Activated effector memory CD4-positive, alpha-beta T cell treated with Interleukin-2 at 50 U/mL for 16 hours (primary cell): ENCODE measurements at places on chromosomes 4 and X.

DNA sequence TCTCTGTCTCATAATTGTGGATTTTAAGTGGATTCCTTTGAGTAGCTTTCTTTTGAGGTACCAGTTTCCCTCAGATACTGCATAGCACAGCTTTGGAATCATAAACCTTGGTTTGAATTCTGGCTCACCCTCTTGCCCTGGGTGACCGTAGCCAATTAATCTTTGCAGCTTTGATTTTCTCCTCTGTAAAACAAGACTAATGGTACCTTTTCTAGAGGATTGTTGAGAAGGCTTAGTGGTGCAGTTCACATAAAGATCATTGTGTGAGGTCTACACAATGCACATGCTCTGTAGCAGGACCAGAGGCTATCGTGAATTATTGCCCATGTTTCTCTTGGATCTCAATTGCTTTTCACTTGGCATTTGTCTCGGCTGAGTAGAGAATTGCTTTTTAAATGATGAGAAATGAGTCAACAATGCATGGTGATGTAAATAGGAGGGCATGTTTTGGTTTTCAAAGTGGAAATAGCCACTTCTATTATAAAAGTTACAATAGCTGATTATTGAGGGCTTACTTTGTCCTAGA, 47.9 kb downstream of the TMEM131L start:
- no peak for DNase-seq

- DNase-seq: no peak
These were observed 14.7 kb downstream of the DCK start for GRCh38 chr4:71008196-71008595.

- no peak for DNase-seq
These were observed 82.3 kb downstream of the SRPX start for GRCh38 chrX:38138157-38138891.

- DNase-seq: no peak
These were observed 9.7 kb downstream of the OCIAD2 start for GRCh38 chr4:48896845-48897244.

DNA sequence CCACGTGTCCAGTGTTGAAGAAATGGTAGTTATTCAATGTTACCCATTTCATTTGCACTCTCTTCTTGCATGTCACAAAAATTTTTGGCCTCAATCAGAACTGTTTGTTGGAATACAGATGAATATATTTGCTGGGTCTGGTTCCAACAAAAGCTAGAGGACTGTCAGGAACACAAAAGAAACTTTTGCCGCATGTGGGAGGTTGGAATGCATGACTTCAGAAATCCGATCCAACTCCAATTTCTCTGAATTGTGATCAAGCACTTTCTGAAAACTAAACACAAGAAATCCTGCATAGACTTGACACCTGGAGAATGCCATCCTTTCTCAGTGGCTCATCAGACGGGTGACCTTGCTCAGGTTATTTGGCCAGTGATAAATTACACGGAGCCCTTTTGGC, 15.4 kb downstream of the SETD7 start:
- no peak for DNase-seq

DNA sequence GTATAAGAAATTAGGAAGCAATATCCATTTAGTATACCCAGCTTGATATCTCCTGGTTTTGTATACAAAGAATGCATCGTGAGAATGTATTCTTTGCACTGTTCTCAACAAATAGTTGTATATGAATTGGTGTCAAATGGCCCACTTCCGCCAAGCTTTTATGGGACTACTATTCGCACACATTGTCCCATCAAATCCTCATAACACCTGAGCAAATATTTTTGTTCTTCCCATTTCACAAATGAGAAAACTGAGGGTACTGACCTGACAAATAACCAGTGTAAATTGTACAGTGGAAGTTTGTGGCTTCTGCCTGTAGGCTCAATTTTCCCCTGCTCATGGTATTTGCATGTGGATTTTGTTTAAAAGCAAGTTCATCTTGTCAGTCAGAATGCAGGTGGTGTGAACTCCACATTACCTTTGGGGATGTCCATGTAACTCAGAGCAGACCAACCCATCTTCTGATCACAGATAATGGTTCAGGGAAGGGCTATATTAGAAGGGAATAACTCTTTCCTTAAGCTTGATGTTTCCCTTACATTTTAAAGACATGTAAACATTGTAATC, 51.5 kb upstream of the FAM241A start:
- DNase-seq: no peak

DNA sequence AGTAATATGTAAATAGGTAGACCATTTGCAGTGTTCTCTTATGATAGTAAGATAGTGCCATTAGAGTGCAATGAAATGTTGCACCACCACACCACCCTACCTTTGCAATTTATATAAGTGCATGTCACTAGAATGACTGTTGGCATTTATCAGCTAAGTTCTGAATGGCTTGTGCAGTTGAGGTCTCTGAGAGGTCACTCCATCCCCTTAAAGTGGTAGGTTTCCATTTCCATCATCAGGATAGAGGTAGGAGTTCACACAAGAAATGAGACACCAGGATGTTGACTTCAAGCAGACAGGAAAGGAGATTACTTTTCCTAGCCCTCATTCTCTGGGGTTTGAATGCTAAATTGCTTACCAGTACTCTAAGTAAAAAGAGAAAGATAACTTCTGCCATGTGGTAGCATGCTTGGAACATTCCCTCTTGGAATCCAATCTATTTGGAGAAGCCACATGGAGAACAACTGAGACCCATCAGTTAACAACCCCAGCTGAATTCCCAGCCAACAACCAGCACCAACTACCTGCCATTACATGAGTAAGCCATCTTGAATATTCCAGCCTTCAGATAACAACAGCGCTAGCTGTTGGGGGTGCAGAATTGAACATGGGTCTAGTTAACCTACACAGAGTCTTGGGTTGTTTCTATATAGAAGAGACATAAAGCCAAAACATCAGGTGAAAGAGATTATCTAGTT, 6.7 kb upstream of the LRBA start:
- DNase-seq: no peak

DNA sequence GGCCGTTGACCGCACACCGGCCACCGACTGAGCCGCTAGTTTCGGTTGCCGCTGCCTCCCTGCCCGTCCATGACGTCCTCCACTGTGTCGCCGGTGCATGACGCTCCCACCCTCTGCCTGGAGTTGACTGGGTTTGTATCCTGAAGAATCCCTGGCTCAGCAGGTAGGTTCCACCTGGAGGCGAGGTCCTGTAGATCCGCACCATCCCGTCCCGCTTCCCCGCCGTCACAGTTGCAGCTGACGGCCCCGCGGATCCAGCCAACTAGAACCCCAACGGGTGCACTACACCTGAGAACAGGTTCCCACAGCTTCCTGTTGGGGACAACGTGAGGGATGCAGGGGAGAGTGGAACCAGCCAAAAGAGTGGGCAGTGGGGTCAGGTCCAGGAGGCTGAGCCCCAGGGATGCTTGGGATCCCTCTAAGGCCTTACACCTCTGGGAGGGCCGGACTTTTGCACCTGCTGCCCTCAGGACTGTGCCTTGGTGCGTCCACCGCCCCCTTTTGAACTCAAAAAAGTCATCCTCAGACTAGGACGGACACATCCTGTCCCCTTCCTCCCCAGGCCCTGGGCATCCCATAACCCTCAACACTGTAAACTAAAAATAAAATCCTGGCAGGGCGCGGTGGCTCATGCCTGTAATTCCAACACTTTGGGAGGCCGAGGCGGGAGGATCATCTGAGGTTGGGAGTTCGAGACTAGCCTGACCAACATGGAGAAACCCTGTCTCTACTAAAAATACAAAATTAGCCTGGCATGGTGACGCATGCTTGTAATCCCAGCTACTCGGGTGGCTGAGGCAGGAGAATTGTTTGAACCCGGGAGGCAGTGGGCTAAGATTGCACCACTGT, 1.1 kb upstream of the SLBP start:
- DNase-seq: no peak

- no peak for DNase-seq
These were observed 91.5 kb downstream of the ELOVL6 start for GRCh38 chr4:110106931-110107296.

DNA sequence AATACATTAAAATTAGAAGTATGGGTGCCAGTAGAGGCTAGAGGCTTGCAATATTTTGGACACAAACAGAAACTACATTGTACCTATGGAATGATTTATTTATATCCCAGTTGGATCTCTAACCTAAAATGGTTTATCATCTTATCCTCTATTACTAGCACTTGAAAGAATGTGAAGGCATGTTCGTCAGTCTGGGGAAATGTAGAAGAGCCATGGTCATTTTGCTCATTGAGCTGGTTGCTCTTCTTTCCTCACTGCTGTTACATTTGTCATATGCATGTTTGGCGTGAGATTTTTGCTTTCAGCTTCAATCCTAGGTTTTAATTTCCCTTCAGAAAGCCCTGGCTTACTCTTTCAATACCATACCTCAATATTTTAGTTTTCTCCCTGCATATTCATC, 82.4 kb upstream of the MYOZ2 start:
- no peak for DNase-seq

DNA sequence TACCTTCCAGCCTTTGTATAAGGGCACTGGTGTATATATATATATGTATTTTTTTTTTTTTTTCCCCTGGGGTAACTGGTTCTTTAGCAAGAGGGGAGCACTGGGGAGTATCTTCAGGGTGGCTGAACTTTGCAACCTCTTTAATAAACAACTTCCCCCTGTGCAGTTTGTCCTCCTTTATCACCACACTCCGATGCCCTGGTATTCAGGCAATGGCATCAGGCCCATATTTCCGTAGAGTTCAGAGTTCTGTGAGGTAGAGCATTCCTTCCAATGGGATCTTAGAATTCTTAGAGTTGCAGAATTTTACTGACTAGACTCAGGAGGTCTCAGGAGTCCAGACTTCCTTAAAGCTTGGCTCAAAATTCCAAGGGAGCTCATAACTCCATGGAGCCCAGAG, 24.6 kb downstream of the NYX start:
- DNase-seq: no peak

DNA sequence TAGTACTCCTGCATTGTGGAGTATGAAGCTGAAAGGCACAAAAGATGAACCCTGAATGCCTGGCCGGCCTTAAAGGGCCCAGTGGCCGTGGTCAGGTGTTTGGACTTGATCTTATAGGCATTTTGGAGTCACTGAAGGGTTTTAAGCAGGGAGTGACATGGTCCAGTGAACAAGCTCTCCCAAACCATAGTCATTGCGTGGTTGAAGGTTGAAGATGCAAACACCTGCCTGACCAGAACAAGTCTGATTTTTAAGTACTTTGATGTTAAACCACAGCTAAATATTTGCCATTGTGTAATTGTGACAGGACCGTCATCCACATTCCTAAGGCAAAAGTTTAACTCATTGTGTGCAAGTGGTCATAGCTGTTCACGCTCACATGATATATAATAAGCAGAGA, 3.3 kb downstream of the STK32B start:
- no peak for DNase-seq

GRCh38 chrX:139738581-139738980, 30.6 kb upstream of the MCF2 start:
- DNase-seq: no peak

DNA sequence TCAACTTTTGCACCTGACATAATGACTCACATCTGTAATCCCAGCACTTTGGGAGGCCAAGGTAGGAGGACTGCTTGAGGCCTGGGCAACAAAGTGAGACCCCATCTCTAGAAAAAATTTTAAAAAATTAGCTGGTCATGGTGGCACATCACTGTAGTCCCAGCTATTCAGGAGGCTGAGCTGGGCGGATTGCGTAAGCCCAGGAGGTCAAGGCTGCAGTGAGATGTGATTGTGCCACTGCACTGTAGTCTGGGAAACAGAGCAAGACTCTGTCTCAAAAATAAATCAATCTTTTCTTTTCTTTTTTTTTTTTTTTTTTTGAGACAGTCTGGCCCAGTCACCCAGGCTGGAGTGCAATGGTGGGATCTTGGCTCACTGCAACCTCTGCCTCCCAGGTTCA, 52.5 kb downstream of the NIPAL1 start:
- DNase-seq: no peak
